ENCODE measurements at places on chromosomes 7 and 10.

- DNase-seq: no peak
Measured at GRCh38 chr7:82715344-82715743, 271.8 kb upstream of the CACNA2D1 start.

- no peak for DNase-seq
Measured at GRCh38 chr7:3432911-3433310, 131.9 kb downstream of the SDK1 start.

DNA sequence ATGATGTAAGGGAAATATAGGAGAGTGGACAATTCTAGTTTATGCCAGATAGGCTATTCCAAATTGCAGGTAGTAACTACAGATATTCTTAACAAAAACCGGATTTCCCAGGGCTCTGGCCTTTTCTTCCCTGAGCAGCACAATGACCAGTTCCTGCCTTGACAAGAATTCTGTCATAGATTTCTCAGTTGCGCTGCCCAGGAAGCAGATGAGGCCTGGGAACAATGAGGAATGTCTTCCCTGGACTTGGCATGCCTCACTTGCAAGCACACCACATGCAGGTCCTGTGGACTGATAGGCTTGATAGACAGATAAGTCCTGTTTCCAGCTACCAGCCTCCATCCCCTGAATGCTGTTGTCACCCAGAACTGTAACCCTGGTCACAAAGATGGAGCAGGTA lies 174.5 kb upstream of the PRSS58 start:
- DNase-seq: no peak

DNA sequence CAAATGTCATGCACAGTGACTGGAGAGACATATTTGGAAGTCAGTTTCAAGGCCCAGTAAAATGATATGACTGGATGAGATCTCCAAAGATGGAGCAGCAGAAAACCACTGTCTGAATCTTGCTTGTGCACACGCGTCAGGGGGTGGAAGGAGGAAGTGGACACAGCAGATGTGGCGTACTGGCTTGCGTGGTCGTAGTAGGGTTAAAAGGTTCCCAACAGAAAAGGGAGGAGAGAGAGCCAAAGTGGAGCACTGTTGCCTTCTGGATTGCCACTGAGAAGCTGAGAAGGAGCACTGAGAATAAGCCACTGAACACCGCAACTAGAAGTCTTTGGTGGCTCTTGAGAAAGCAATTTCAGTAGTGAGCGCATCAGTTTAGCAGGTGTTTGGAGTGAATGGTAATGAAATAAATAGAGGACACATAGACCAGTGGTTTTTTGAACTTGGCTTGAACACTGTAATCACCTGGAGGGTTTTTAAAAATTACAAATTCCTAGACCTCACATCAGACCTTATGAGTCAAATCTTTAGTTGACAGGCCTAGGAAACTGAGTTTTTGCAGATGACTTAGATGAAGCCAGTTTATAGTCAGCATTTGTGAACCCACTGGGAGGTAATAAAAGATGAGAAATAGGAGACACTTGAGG lies 227.3 kb downstream of the PTEN start:
- DNase-seq: no peak

DNA sequence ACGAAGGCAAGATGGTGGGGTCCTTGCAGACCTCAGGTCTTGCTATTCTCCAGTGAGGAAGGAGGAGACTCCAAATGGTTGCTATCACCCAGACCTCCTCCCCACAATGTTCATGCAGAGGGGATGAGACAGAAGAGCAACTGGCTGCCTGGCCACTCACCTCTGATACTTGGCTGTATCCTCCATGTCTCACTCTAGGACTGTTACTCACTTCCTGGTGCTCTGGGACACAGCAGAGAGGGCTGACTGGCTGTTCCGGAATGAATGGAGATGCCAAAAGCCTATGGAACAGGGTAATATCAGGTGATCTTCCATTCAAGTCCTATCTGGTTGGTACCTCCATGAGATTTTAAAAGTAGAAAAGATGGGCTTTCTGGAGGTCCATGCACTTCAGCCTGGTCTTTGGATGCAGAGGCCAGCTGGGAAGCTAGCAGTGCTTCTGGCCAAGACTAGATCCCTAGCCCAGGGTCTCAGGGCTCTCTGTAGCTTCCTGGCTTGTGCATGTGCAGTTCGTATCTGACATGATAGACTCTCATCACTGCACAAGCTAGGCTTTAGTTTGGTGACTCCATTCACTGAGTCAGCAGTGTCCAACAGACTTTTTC lies 27.0 kb upstream of the ABI1 start:
- DNase-seq: no peak

- no peak for DNase-seq
Measured at GRCh38 chr10:96609510-96609909, 22.7 kb upstream of the TM9SF3 start.

DNA sequence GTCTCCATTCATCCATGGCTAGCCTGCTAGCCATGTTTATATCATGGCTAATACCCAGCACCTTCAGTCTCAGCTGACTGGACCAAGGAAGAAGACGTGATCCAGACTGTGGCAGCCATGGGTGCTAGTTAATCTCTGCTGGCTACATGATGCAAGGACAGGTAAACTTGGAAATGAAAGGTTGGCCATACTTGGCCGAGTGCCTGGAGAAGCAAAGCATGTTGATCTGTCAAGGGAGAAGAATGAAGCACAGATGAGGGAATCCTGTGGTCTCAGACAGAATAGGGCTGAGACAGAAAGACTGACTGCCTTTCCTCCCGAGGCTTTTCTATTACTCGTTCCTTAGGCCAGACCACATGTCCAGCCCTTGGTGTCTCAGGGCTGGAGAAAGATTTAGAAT lies 41.1 kb downstream of the CPVL start:
- DNase-seq: no peak

- no peak for DNase-seq
Measured at GRCh38 chr10:27197980-27198620, 42.5 kb downstream of the ACBD5 start.

DNA sequence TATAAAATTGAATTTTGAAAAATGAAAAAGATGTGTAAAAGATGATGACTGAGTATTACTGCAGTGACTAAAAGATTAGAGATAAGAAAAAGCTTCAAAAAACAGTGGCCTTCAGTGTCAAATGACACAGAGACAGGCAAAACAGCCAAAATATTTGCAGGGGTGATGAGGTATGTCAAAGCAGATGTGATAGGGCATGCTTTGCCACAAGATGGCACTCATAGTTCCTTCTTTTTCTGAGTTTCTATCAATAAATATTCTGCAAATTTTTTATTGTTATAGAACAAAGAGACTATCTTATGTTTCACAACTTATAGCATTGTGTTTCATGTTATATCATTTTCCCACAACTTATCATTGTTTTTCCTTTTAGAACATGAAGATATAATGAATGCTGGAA lies 344.1 kb upstream of the HPS1 start:
- no peak for DNase-seq

DNA sequence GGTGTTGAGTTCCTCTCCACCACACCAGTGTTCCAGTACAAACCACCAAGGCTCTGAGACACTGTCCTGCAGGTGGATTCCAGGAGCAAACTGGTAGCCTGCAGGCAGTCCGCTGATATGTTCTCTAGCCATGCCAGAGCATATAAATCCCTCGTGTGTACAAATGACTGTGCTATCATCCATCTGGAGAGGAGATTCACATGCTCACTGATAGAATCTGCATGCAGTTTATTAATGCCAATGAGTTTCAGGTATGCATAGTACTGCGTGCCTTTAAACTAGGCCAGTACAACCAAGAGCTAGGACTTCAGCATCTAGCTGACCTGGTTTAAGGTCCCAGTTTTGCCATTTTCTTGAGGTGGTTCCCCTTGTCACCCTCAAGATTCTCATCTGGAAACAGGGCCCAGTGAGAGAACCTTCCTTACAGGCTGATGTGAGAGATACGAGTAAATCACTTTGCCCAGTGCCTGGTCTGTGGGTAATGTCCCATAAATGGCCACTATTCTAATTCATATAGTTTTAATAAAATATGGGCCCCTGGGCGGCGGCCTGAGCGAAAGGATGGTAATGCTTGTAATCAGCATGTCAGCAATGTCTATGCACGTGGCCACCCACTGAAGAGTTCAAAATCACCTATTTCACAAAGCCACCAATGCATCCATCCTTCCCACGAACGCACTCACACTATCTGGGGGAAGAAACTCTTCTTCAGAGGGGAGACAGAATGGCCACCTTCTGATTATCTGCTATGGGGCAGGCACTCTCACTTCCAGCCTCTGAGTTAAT lies 268.0 kb upstream of the ZMIZ1 start:
- DNase-seq: no peak

- DNase-seq: no peak
Measured at GRCh38 chr10:108069096-108069495, 904.6 kb upstream of the SORCS1 start.
